Activated CD4-positive, CD25-positive, alpha-beta regulatory T cell (primary cell): ENCODE measurements at places on chromosomes 3 and 15.

DNA sequence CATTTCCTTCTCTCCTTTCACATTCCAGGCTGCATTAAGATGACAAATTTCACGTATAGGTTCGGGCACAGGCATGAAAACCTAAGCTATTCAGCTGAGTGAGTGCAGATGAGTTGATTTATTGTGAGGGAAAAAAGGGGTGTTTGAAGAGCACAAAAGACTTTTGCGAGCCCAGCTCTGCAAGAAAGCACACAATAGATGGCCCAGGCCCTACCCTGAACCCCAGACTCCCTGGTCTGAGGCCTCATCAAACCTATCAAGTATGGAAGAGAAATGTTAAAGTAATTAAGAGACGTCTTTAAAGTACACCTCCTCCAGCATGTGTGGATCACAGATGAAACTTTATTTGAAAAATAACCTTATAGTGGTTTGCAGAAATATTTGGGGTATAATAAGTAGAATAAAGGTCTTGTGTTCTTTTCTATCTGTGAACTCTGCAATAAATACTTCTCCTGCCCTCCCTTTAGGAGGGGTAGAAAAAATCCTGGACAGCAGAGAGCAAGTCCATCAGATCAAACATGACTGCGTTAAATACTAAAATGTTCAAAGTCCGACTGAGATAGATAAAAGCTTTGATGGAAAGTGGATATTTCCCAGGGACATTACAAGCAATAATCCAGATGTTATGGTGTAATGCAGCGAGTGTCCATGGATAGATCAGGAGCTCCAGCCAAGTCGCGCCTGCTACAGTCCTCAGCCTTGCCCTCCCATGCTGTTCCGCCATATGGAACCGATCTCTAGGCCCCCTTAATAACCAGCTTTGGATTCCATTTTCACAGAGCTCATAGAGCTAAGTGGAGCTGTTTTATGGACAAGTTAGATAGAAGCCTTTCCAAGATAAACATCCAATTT lies 121.5 kb downstream of the MCTP2 start:
- no peak for DNase-seq

- no peak for DNase-seq
Measured at GRCh38 chr3:194404365-194405140, 5.5 kb upstream of the GP5 start.

- DNase-seq, result no peak
Measured at GRCh38 chr15:94972314-94972713, 741.0 kb downstream of the MCTP2 start.

DNA sequence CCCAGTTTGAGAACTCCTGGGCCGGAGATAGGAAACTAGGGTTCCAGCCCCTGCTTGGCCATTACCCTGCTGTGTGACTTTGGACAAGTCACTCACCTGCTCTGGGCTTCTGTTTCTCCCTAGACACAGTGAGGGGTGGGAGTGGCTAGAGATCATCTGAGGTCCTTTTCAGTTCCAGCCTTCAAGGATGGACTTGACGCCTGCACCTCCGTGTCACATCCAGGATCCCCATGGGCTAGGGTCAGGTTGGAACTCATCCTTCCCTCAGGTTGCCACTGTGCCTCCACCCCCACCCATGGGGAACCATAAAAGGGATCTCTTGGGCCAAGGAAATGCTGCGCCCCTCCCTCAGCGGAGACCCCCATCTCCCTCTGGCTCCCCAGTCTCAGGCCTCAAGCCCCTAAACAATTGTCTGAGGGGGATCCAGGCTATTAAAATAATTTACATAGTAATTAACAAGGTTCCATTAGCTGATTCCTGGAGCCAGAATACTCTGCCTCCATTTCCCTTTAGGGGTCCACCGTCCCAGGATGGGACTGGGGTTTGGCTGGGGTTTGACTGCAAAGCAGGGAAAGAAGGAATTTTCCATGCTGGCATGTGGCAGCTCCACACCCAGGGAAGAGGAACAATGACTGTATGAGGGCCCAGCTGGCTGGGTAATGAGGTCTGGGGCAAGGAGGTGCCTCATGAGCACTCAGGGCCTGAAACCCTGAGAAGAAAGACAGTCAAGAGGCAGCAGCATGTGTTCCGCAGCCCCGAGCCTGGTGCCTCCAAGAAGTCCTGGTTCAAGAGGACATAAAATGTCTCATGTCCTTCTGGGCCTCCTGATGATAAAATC lies 177.7 kb downstream of the SMAD6 start:
- DNase-seq, result no peak

DNA sequence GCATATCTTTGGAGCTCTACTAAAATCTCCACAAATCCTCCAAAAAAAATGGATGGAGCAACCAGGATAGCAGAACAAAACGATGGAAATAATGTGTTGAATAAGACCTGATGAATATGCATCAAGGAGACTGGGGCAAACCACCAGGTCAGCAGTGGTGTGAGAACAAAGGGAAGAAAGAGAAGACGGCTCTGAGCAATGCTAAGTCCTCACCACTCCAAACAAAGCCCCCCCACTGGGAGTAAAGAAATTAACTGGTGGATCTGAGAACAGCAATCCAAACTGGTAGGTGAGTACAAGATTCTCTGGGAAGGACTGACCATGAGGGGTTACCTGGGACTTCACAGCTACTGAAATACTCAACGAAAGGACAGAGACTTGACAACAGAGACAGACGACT lies 977.3 kb downstream of the TBL1XR1 start:
- no peak for DNase-seq
